ENCODE measurements at places on chromosomes 7 and 10.

- DNase-seq: peak; percentile 86
Observed at GRCh38 chr10:103276896-103277712, at the start of gene INA. Gene INA, plus strand, starts transcription at chr10:103277138. Its CDS starts 74 bp downstream, at chr10:103277212.

DNA sequence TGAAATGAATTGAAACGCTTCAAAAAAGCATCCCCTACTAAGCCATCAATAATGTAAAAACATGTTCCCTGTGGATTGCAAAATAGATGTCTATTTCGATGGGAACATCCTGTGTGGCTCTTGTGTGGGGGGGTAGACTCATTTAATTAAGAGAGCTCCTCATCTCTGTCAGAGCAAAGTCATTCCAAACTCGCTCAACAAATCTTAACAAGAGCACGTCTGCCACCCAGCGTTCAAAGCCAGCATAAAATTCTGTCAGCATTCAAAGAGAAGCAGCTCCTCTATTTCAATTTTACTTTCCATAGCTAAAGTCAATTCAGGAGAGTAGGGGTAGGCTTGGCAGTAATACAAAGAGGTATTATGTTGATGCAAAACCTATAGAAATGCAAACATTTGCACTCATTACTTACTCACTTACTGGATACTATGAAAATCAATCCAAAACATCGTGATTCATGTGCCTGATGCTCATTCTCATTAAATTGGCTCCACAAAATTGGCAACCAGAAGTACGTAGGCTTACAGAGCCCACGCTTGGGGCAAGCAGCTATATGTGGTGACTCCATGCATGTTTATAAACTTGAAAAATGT is 114.9 kb downstream of the IPMK start:
- peak; percentile 26 for DNase-seq

- DNase-seq: no peak
Observed at GRCh38 chr7:119982884-119983283, 290.1 kb upstream of the KCND2 start.

- DNase-seq: no peak
Observed at GRCh38 chr7:45578022-45578421, 3.9 kb downstream of the ADCY1 start.

GRCh38 chr10:46019177-46019528 is 11.3 kb downstream of the NCOA4 start:
- DNase-seq: no peak

- DNase-seq: peak; percentile 96
Observed at GRCh38 chr10:133100706-133101415, 13.1 kb downstream of the ADGRA1 start.

GRCh38 chr7:157471259-157472125 is 134.7 kb downstream of the DNAJB6 start:
- DNase-seq: no peak

DNA sequence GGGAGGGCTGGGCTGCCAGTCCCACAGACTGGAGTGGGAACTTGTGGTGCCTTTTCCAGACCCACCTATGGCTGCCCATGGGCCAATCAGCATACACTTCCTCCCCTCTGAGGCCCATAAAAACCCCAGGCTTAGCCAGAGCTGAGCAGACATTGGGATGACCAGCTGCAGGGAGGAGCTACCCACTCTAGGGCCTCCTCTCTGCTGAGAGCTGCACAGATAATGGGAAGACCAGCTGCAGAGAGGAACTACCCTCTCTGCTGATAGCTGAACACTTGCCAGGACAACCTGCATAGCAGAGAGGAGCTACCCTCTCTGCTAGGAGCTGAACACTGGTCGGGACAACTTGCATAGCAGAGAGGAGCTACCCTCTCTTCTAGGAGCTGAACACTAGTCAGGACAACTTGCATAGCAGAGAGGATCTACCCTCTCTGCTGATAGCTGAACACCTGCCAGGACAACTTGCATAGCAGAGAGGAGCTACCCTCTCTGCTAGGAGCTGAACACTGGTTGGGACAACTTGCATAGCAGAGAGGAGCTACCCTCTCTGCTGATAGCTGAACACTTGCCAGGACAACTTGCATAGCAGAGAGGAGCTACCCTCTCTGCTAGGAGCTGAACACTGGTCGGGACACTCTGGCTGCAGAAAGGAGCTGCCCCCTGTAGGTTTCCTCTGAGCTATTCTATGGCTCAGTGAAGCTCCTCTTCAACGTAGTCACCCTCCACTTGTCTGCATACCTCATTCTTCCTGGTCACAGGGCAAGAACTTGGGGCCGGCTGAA is 88.3 kb upstream of the CACUL1 start:
- DNase-seq: no peak

DNA sequence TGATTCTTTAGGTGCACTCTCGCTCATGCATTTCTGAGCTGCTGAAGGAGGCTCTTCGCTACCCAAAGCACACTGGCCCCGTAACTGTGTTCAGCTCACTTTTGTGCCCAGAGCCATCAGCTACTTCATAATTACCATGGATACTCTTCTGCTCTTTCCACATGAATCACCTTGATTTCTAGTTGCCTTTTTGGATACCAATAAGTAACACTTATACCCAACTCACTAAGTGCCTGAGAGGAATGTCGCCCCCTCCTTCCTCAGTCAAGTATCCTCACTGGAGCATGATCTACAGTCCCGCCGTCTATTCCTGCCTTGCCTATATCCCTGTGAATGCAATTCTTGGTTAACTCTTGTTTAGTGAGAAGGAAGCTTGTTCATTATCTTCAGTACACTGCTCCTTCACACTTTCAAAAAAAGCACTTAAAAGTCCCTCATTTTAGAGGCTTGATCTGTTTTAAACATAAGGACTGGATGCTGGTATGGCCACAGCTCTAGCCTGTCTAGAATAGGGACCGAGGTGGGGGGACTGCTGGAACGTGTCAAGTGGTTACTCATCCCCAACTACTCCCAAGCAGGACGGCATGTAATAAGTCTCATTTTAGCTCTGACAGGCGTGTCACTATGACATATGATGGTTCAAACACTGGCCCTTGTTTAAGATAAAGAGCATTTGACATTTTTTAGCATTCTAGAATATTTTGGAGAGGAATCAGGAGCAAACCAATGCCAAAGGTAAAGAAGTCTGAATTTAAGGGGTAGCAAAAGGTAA is 23.7 kb downstream of the SVIL start:
- DNase-seq: no peak

- DNase-seq: no peak
Observed at GRCh38 chr10:4725917-4726606, 99.9 kb upstream of the AKR1E2 start.

GRCh38 chr7:41899823-41900433 is 197.0 kb upstream of the INHBA start:
- DNase-seq: no peak

GRCh38 chr10:15367296-15368085 is 3.6 kb downstream of the FAM171A1 start:
- no peak for DNase-seq

GRCh38 chr7:129210256-129210988 is 14.4 kb upstream of the AHCYL2 start:
- peak; percentile 83 for DNase-seq

- no peak for DNase-seq
Observed at GRCh38 chr7:129913428-129913827, 39.3 kb downstream of the UBE2H start.

GRCh38 chr7:143323653-143324052 is 7.7 kb downstream of the CLCN1 start:
- DNase-seq: no peak

GRCh38 chr10:17652585-17652984 is 8.6 kb downstream of the STAM start:
- DNase-seq: no peak

GRCh38 chr10:116190883-116191282 is 82.1 kb downstream of the GFRA1 start:
- DNase-seq: no peak

DNA sequence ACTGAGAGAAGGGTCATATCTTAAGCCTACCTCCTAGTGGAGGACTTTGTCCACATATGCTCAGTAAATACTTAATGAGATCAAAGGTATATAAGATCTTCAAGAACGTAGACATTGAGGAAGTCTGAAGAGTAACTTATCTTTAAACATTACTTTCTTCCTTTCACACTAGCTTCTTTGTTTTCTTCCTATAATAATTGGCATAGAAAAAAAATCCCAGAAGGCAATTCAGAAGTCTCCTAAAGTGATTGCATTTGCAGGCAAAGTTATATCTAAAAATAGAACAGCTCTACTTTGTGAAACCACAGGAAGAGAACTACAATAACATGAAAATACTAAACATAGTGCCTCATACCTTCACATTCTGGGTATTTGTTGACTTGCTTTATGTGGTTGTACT is 150.4 kb downstream of the PPP1R3A start:
- no peak for DNase-seq

GRCh38 chr7:102916426-102916825 is 3.6 kb downstream of the LRRC17 start:
- no peak for DNase-seq

DNA sequence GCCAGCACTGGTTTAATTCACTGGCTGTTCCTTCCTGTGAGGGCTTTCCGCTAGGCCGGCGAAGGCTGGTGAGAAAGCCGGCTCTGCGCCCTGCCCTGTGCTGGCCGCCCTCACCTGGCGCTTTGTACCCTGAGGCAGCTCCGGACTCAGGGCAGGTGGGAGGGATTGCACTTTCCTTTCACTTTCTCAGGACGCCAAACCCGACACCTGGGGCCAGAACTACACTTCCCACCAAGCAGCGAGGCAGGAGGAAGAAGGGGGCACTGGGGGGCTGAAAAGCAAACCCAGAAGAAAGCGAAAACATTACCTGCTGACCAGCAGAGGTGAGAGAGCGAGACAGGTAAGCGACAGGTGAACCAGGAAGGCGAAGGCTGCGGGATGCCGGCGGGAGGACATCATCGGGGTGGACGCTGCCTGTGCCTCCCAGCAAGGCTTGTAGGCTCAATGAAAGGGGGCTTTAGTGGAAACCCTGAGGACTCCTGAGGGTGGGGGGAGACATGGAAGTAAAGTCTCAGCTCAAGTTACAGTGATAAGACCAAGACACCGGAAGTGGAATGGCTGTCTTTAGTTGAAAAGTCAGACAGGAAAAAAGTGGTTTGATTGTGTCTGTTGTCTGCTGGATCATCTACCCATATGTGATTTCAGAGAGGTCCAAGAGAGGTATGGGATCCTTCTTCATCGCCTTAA is at the start of gene RAB19:
RAB19 (plus strand) TSS at position 181 of the 687 bp plus-strand sequence. CDS start 3,589 bp downstream, outside the sequence.
- no peak for DNase-seq

GRCh38 chr10:125038637-125039036 is 96.7 kb downstream of the ZRANB1 start:
- DNase-seq: peak; percentile 70

DNA sequence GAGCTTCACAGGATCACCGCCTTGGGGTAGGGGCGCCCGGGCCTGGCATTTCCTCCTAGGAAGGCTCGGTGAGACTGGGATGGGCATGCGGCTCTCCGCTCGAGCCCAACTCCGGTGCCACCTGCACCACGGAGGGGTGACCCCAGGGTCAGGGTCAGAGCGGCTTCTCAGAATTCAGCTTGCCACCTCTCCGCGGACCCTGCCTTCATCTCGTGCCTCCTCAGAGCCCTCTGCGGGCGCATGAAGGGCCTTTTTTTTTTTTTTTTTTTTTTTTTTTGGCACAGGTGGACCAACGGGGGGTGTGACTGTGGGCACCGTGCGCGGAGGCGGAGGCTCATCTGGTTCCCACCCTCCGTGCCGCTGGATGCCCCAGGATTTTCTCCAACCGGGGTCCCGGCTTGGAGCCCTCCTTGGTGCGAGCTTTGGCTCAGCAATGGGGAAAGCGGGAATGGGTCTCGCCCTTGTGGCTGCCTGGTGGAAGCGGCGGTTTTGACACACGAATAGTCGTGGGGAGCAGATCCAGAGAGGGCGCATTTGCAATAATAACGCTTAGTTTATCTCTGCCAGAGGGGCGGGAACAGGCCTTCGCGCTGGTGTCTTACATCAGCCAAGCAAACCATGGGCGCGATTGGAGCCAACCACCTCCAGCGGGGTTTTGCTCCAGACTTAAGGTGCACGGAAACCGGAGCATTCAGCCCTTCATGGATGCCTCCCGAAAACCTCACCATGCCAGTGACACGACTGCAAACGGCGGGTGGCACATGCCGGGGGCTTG is 5.0 kb upstream of the TNRC18 start:
- peak; percentile 65 for DNase-seq

DNA sequence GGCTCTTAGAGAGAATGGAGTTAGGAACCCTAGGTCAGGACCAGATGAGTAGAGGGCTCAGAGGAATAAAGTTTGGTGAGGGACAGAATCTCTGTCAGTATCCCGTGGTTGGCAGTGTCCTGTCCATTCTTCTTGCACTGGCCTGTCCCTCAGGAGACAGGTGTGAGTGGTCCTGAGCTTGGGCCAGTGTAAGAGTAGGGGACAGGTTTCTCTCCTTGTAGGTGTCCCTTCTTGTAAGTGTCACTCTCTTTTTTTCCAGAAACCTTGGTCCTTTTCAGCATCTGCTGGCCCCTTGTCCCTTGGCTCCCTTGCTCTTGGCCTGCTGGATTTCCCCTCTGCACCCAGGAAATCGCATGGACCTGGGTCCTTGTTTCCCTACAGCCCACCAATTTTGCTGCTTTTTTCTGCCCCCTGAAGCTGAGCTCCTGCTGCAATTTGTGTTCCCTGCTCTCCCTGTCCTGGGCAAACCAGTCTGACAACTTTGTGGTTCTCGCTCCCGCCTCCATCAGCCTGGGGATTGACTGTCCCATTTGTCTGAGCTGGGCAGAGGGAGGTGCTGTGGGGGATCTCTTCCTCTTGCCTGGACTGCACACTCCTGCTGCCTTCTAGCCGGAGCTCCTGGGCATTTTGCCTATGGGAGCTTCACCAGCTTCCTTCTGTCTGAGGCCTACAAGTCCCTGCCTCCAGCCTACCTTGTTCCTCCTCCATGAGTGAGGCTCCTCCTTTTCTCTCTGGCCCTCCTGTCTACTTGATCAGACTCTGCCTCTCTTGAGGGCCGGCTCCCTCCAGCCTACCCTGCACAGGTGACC is 6.5 kb downstream of the TSPAN14 start:
- no peak for DNase-seq

GRCh38 chr10:110569736-110570135 is 2.2 kb downstream of the SMC3 start:
- no peak for DNase-seq

- no peak for DNase-seq
Observed at GRCh38 chr7:146683439-146683838, 566.8 kb downstream of the CNTNAP2 start.

DNA sequence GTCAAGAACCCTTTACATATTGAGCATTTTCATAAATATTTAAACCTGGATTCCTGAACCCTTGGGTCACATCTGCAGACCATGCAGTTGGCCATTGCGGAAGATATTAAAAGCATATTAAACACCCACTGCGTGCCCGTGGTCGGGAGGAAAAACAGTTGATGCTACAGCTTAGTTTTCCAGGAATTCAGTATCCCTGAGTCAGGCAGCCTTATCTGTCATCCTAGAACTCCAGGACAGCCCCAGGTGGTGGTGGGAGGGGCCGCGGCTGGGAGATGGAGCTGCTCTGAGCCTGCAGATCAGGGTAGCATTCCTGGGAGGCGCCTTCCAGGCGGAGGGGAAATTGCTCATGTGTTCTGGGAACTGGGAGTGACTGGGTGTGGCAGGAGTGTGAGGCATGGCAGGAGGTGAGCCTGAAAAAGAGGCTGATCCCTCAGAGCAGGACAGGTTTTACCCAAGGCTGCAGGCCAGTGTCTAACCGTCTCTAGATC is 222.9 kb upstream of the SH2B2 start:
- no peak for DNase-seq

- peak; percentile 42 for DNase-seq
Observed at GRCh38 chr7:139618482-139619366, 95.2 kb downstream of the CLEC2L start.

Data from cerebellum (tissue), 4 donors.